ENCODE measurements at places on chromosomes 6 and 20. TPM values are rescaled to one million over a fixed set of nuclear protein-coding genes. Genes with fewer than 3 reads are reported as not detected.
A peak's percentile ranks its signal among the peaks of the same experiment; 100 is the strongest.

- no peak overlapping the region for H3K4me3 ChIP-seq
- H3K4me1 ChIP-seq = no peaks in the 10 kb centered on the region
- H3K27me3 ChIP-seq = no peaks in the 10 kb centered on the region
- no peak overlapping the region for H3K27ac ChIP-seq
- no peaks in the 10 kb centered on the region for H3K36me3 ChIP-seq
- DNase-seq = no peak
Observed at GRCh38 chr6:97361286-97361685, 78.3 kb upstream of the MMS22L start.

GRCh38 chr6:163620670-163621330 is 206.3 kb downstream of the QKI start:
- H3K27ac ChIP-seq = no peak overlapping the region
- DNase-seq = no peak
- no peaks in the 10 kb centered on the region for H3K4me1 ChIP-seq
- no peaks in the 10 kb centered on the region for H3K27me3 ChIP-seq

- H3K4me1 ChIP-seq = no peaks in the 10 kb centered on the region
- no peak for DNase-seq
- H3K4me3 ChIP-seq = no peak overlapping the region
- no peak overlapping the region for H3K27ac ChIP-seq
- H3K27me3 ChIP-seq = peaks cover 26% of the 10 kb centered on the region
Observed at GRCh38 chr20:38238829-38239228, 21.7 kb downstream of the KIAA1755 start.

RAMACL gene
- total RNA-seq = 5.8 TPM

DNA sequence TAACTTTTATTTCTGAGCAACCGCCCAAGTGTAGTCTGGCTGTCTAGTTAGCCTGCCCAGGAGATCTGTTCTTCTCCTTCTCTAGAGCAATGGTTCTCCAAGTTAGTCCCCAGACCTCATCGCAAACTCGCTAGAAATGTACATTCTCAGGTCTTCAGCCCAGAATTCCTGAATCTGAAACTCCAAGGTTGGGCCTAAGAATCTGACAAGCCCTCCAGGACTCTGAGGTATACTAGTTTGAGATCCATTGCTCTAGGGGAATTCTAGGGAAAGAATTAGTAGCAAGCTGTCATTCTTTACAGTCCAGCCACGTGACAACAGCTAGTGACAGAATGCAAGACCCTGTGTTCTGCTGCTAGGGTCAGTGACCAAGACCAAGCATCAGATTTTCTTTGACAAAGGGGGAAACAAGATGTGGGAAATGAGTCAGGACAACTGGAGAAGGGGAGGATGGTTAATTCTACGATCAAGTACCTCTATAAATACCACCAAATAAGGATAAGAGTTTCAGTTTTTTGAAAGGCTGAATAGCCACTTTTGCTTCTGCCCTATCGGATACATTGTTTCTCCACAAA is 5.8 kb downstream of the UBE2V1 start:
- peak overlapping the region; percentile 41 for H3K27ac ChIP-seq
- H3K4me3 ChIP-seq = no peak overlapping the region
- H3K4me1 ChIP-seq = peaks cover 58% of the 10 kb centered on the region
- no peak for DNase-seq
- no peaks in the 10 kb centered on the region for H3K27me3 ChIP-seq
- peaks cover 12% of the 10 kb centered on the region for H3K36me3 ChIP-seq

SMOC2 gene
- 1.3 TPM for total RNA-seq

DNA sequence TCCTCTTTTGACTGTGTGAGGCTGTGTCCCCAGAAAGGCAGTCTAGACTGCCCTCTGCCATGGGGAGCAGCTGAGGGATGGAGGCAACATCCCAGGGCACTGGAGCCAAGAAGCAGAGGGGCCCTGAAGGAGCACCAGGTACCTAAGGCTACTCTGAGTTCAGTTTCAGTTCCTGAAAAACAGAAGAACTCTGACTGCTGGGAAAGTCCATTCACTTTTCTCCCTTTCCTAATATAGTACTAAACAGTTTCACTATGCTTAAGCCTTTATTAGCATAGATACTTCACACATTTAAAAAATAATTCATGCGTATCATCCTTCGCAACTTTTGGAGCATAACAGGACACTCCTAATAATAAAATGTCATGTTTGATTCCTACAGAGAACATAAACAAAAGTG is 130.0 kb downstream of the FOXC1 start:
- peaks cover 14% of the 10 kb centered on the region for H3K4me1 ChIP-seq
- no peak for DNase-seq
- no peak overlapping the region for H3K27ac ChIP-seq

GPANK1 gene
- 14.4 TPM for total RNA-seq

- peaks cover 40% of the 10 kb centered on the region for H3K4me1 ChIP-seq
- DNase-seq = no peak
- peak overlapping the region; percentile 54 for H3K4me3 ChIP-seq
- H3K36me3 ChIP-seq = no peaks in the 10 kb centered on the region
- H3K27me3 ChIP-seq = no peaks in the 10 kb centered on the region
Observed at GRCh38 chr6:26172608-26172968, 85.4 kb downstream of the HFE start.

PAX1 gene
- total RNA-seq = not detected

GRCh38 chr6:126280287-126280686 is 59.6 kb upstream of the CENPW start:
- no peak overlapping the region for H3K4me3 ChIP-seq
- no peak for DNase-seq
- H3K27ac ChIP-seq = no peak overlapping the region

DNA sequence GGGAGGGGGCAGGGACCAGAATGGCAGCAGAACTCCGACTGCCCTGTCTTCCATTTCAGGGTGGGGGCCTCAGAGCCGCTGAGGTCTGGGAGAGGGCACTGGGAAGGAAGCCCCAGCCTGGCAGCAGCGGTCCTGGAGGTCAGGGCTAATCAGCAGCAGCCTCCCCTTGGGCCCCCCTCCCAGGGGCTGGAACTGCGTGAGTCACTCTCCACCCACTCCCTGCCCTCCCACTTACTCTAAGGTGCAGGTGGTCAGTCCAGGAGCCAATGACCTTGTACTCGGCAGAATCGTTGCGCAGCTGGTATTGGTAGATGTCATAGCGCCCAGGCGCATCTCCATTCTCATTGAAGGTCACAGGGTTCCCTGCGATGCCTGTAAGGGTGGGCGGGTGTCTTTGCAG is 105.9 kb downstream of the GRM4 start:
- peaks cover 4% of the 10 kb centered on the region for H3K4me1 ChIP-seq
- DNase-seq = no peak
- H3K4me3 ChIP-seq = no peak overlapping the region
- H3K36me3 ChIP-seq = no peaks in the 10 kb centered on the region
- H3K27ac ChIP-seq = no peak overlapping the region
- H3K27me3 ChIP-seq = no peaks in the 10 kb centered on the region

- H3K4me3 ChIP-seq = no peak overlapping the region
- H3K27me3 ChIP-seq = peaks cover 4% of the 10 kb centered on the region
- DNase-seq = no peak
- no peaks in the 10 kb centered on the region for H3K36me3 ChIP-seq
- no peak overlapping the region for H3K27ac ChIP-seq
- H3K4me1 ChIP-seq = no peaks in the 10 kb centered on the region
Observed at GRCh38 chr20:39936401-39936800, 752.6 kb downstream of the MAFB start.

DNA sequence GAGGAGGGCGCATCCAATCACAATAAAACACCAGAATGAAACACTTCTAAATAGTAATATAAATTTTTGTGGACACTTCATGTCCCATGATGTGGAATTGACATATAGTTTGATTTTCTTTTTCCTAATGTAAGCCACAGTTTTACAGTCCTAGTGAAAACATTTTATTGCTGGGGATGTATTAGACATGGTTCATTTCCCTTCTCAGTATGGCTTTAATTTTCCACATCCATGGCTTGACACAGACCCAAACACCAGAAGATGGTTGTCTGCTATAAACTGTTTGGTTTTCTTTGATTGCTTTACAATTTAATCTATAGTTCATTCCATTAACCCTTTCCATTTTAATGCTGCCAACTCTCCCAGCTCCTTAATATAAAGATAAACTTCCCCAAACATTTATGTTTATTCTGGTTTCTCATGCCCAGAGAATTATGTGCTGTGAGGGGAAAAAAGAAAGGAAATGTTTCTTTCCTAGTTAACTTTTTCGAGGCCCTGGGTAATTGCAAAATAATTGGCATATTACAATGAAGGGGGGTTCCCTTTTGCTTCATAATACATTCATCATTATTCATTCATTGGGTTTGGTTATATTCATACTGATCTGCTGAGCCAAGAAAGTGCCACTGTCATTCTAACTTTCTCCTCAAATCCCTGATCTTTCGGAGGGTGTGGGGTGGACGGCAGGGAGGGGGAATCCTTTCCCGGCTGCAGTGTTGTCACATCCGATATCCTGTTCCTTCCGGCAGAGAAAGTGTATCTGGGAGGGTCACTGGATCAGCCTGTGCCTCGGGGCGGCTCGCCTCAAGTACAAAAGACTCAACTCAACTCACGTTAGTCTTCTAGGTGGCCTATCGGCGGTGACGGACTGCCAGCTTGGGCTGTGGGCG is 127.6 kb upstream of the TFAP2D start:
- H3K27ac ChIP-seq = no peak overlapping the region
- no peak for DNase-seq
- H3K4me1 ChIP-seq = no peaks in the 10 kb centered on the region
- H3K36me3 ChIP-seq = no peaks in the 10 kb centered on the region
- H3K27me3 ChIP-seq = no peaks in the 10 kb centered on the region

GRCh38 chr6:129472239-129472638 is 237.7 kb downstream of the ARHGAP18 start:
- H3K36me3 ChIP-seq = no peaks in the 10 kb centered on the region
- H3K27me3 ChIP-seq = no peaks in the 10 kb centered on the region
- DNase-seq = no peak
- H3K4me3 ChIP-seq = no peak overlapping the region
- no peaks in the 10 kb centered on the region for H3K4me1 ChIP-seq

GRCh38 chr6:100268326-100268725 is 196.4 kb downstream of the SIM1 start:
- H3K4me1 ChIP-seq = no peaks in the 10 kb centered on the region
- H3K27ac ChIP-seq = no peak overlapping the region
- no peaks in the 10 kb centered on the region for H3K36me3 ChIP-seq
- no peak for DNase-seq
- H3K27me3 ChIP-seq = no peaks in the 10 kb centered on the region
- no peak overlapping the region for H3K4me3 ChIP-seq

GRCh38 chr6:128280960-128281359 is 239.4 kb downstream of the PTPRK start:
- H3K4me1 ChIP-seq = peaks cover 9% of the 10 kb centered on the region
- H3K36me3 ChIP-seq = no peaks in the 10 kb centered on the region
- H3K27me3 ChIP-seq = no peaks in the 10 kb centered on the region
- H3K27ac ChIP-seq = no peak overlapping the region
- DNase-seq = no peak
- H3K4me3 ChIP-seq = no peak overlapping the region

DNA sequence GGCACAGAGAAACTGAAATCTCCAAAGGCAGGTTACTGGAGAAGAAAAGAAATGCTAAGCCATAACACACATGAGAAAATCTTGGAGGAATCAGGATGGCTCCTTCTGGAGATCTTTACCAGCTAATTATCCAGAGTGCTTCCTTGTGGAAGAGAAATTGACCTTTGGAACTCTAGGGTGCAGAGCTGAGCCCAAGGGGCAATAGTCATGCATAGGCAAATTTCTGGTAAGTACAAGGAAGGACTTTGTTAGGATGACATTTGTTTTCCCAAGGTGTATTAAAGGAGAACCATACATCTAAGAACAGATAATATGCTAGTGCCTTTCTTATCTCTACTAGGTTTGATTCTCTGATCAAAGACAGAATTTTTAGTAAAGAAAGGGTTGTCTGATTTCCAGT is 670.6 kb downstream of the DHX35 start:
- no peak for DNase-seq
- H3K4me3 ChIP-seq = no peak overlapping the region
- H3K27ac ChIP-seq = no peak overlapping the region
- H3K27me3 ChIP-seq = no peaks in the 10 kb centered on the region
- no peaks in the 10 kb centered on the region for H3K36me3 ChIP-seq

- H3K36me3 ChIP-seq = peaks cover 23% of the 10 kb centered on the region
- peaks cover 91% of the 10 kb centered on the region for H3K4me1 ChIP-seq
- DNase-seq = no peak
- no peaks in the 10 kb centered on the region for H3K27me3 ChIP-seq
Observed at GRCh38 chr20:2114990-2115681, 13.5 kb downstream of the STK35 start.

ZNF334 gene
- 1.8 TPM for total RNA-seq

PRICKLE4 gene
- total RNA-seq = 15.5 TPM

GRCh38 chr6:122580737-122581136 is 29.5 kb upstream of the PKIB start:
- no peaks in the 10 kb centered on the region for H3K27me3 ChIP-seq
- H3K4me1 ChIP-seq = no peaks in the 10 kb centered on the region
- DNase-seq = no peak
- no peak overlapping the region for H3K27ac ChIP-seq
- H3K4me3 ChIP-seq = no peak overlapping the region

DNA sequence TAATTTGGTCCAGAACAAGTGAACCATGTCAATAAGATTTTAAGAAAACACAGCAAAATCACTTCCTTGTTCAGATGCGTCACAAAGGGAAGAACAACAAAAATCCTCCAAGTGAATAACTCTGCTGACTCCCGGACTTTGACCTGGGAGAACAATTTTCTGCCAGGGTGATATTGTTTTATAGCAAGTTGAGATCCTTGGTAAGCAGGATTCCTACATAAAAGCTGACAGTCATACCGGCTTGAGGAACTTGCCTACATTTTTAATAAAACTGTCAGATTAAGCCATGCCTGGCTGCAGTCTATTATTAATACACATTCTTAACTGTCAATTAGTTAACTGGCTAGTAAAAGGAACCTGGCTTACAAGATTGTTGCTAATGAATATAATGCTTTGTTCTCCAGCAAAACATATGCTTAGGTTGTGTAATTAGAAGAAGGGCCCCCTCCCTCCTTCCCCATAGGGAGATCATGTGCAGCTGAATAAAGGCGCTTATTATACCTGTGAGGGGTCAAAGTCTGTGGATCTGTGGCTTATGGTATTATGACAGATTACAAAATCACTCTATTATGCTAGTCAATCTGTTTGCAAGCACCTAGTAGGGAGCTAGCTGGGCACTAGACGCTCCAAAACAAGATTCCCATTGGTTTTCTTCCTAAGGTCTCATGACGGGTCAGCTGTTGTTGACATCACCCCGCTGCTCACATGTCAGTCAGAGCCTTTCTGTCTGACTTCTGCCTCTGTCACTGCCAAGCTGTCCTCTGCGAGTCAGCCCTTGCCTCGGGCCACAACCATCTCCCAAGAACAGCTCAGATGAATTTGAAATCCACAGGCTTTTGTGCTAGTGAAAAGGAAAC is 44.6 kb upstream of the SEC63 start:
- no peak overlapping the region for H3K27ac ChIP-seq
- DNase-seq = no peak
- no peaks in the 10 kb centered on the region for H3K4me1 ChIP-seq
- no peaks in the 10 kb centered on the region for H3K27me3 ChIP-seq

DNA sequence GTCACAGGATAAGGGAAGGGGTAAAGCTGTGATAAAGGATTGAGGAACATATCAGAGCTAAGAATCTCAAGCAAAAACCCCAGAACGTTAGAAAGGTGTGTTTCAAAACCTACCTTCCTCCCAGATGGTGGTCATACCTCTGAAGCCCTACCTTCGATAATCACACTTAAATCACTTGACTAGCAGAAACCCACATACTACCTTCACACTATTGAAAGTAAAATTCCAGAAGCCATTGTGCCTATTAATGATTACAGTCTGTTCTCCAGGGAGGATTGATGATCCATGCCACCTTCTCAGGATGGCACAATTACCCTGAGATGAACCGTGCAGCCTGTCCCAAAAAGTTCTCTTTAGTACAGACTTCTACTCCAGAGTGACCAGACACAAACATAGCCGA is 72.3 kb upstream of the SOX4 start:
- H3K4me3 ChIP-seq = no peak overlapping the region
- no peaks in the 10 kb centered on the region for H3K4me1 ChIP-seq
- no peaks in the 10 kb centered on the region for H3K27me3 ChIP-seq
- no peak for DNase-seq
- H3K36me3 ChIP-seq = no peaks in the 10 kb centered on the region

Measured in spleen (tissue), 13 donors.